ENCODE measurements at places on chromosomes 16 and 17.

DNA sequence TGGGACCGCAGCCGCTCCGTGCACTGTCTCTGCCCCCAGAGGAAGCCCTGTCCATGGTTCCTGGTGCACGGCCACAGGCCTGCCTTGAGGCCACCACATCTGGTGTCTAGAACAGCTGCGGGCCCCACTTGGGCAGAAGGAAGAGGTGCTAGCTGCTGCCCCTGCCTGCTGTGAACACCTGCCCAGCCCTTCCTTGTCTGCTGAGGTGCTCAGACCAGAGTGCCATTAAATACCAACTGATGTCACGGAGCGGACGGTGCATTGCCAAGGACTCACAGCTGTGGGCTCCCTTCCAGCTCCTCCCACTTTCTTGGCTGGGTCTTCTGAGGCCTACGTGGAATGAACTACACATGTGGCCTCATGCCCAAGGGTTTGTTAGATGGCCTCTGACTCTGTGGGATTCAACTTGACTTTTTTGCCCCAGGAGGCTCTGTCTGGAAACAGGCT lies 146.1 kb downstream of the RAB11FIP4 start:
- no peak for DNase-seq

DNA sequence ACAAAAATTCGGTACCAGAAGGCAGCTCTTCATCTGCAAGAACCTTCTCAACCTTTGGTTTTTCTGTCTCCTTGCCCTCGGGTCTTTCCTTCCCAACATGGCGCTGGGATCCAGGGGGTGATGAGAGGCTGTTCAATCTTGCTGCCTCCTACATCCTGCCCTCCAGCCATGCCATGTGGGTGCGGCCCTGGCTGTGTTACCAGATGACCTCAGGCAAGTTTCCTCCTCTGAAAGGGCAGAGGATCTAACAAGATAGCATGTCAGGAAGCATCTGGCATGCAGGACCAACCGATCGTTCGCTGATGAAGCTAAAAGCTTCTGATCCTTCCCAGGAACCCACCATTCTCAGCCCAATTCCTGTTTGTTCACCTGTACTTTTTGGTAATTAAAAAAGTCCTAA lies 36.8 kb upstream of the BCAR1 start:
- no peak for DNase-seq

DNA sequence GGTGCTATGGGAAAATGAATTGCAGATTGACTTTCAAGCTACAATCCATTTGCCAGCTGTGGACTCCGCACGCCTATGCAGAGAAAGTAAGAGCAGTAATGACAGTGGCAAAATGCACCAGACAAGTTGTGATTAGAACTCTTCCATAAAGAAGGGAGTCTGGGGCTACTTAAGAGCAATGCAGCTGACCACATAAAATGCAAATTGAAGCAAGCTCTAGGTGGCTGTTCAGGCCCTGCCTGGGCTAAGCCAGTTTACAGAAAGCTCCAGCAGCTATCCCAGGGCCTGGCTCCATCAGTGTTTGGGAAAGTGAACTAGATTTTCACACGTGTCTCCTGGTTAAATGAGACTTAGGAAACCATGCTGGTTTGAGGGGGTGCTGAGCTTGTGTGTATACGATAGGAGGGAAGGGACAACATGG lies 2.2 kb upstream of the MAP2K6 start:
- no peak for DNase-seq

GRCh38 chr17:65193305-65193704 lies 56.1 kb downstream of the RGS9 start:
- DNase-seq = no peak
